Hematopoietic multipotent progenitor cell (in vitro differentiated cells): ENCODE measurements at places on chromosomes 2 and 18. TPM values are rescaled to one million over a fixed set of nuclear protein-coding genes. Genes with fewer than 3 reads are reported as not detected.

IL36RN gene
- total RNA-seq = not detected

SNORC gene
- total RNA-seq = 0.54 TPM

SERPINB11 gene
- not detected for total RNA-seq

REG3A gene
- not detected for total RNA-seq

CTDP1 gene
- total RNA-seq = 67.3 TPM

CCDC148 gene
- not detected for total RNA-seq

SLC23A3 gene
- 0.27 TPM for total RNA-seq

HOXD10 gene
- not detected for total RNA-seq

PROC gene
- total RNA-seq = 1.1 TPM

PRSS56 gene
- total RNA-seq = not detected

MYO1B gene
- 0.27 TPM for total RNA-seq

EMX1 gene
- total RNA-seq = under 0.01 TPM

MC2R gene
- total RNA-seq = not detected

SLC4A5 gene
- total RNA-seq = 4.3 TPM

PIGN gene
- total RNA-seq = 22.9 TPM

PROM2 gene
- 0.54 TPM for total RNA-seq

CNDP2 gene
- total RNA-seq = 47.1 TPM

COLEC12 gene
- 0.27 TPM for total RNA-seq

SERPINB7 gene
- total RNA-seq = not detected

SNTG2 gene
- total RNA-seq = not detected

USP37 gene
- total RNA-seq = 3.8 TPM

ARHGAP25 gene
- total RNA-seq = 43.6 TPM

SCYGR4 gene
- not detected for total RNA-seq

GAD1 gene
- 3.2 TPM for total RNA-seq

KCNF1 gene
- under 0.01 TPM for total RNA-seq

FBLN7 gene
- under 0.01 TPM for total RNA-seq

CAPN14 gene
- 1.9 TPM for total RNA-seq

BUB1 gene
- total RNA-seq = 6.2 TPM

XDH gene
- total RNA-seq = 0.54 TPM

NABP1 gene
- total RNA-seq = 10.5 TPM

IL1B gene
- total RNA-seq = 279 TPM

SERPINB12 gene
- total RNA-seq = not detected

PLGLB1 gene
- total RNA-seq = 2.4 TPM

GPBAR1 gene
- total RNA-seq = 0.54 TPM

ACMSD gene
- total RNA-seq = not detected

IL1F10 gene
- not detected for total RNA-seq

ZBTB7C gene
- total RNA-seq = not detected

NMUR1 gene
- total RNA-seq = 0.54 TPM

TSN gene
- total RNA-seq = 30.7 TPM

STEAP3 gene
- total RNA-seq = 13.5 TPM

LAMA1 gene
- total RNA-seq = under 0.01 TPM

SERPINB10 gene
- 0.27 TPM for total RNA-seq

AKAIN1 gene
- not detected for total RNA-seq

ST6GAL2 gene
- 21.3 TPM for total RNA-seq

SALL3 gene
- total RNA-seq = not detected

RNF152 gene
- total RNA-seq = 0.27 TPM

FAM237A gene
- total RNA-seq = not detected
